ENCODE measurements at places on chromosomes 6 and 20.

GRCh38 chr20:57647933-57648785 is 27.9 kb upstream of the ZBP1 start:
- DNase-seq = no peak

DNA sequence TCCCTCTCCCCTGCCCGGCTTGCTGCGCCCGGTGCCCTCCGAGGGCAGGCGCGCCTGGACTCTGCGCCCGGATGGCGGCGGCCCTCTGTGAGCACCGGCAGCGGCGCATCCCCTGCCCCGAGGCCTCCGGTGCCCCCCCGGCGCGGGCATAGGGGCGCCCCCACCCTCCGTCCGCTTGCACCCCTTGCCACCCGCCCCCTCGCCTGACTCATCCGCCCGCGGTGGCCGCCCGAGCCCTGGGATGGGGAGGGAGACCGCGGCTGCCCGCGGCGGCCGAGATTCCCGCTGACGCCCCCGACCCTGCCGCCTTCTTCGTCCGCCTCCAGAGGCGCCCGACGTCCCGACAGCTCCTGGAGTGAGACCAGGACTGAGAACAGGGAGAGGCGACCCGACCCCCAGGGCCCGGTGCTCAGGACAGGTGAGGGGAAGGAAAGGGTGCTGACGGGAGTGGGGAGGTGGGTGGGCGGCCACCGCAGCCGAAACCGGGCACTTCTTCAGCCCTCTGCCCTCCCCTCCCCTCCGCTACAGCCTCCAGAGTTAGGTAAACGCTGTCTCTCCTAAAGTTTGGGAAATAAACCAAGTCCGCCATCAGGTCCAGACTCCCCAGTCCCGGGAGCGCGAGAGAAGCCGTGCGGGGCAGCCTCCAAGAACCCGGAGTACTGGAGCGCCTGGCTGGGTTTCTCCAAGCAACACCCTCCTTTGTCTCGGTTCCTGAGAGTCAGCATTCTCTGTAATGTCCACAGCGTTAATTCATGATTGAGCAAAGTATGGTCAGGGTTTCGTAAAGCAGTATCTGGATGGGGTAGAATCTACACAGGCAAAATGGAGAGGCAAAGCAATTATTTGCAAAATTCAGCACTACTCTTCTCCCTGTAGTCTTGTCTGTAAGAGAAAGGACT is 539 bp downstream of the TMEM200A start:
- DNase-seq = peak; percentile 55

GRCh38 chr6:154886016-154886415 is 109.1 kb upstream of the TIAM2 start:
- no peak for DNase-seq

DNA sequence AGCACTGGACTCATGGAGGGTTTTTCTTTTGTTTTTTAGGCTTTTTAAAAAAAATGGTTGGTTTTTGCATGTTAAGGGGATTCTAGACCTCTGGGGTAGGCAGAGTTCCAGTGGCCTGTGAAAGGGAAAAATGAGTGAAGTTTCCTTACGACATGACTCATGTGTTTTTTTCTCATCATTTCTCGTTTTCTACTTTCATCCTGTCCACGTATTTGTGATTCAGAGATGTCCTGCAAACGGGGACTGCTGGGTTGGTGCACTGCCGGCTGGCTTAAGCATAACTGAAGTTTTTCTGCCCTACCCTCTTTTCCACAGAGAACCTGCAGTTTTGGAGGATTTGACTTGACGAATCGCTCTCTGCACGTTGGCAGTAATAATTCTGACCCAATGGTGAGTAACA is 182.3 kb downstream of the SASH1 start:
- DNase-seq = peak; percentile 76

DNA sequence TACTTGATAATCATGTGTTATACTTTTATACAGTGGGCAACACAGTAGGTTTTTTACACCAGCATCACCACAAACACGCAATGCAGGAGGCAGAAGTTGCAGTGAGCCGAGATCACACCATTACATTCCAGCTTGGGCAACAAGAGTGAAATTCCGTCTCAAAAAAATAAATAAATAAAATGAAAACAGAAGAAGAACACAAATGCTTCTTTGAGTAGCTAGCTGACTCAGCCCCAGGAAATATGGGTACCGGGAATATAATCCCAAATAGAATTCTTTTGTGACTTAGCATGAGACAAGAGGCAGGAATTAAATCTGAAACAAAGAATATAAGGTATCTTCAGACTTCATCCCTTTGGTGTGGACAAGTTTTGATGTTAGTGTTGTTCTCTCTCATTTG is 164.2 kb upstream of the ATXN1 start:
- DNase-seq = no peak

GRCh38 chr6:126055449-126055848 is 69.1 kb downstream of the TRMT11 start:
- no peak for DNase-seq

GRCh38 chr20:46296526-46297250 is 11.6 kb downstream of the CDH22 start:
- DNase-seq = no peak

DNA sequence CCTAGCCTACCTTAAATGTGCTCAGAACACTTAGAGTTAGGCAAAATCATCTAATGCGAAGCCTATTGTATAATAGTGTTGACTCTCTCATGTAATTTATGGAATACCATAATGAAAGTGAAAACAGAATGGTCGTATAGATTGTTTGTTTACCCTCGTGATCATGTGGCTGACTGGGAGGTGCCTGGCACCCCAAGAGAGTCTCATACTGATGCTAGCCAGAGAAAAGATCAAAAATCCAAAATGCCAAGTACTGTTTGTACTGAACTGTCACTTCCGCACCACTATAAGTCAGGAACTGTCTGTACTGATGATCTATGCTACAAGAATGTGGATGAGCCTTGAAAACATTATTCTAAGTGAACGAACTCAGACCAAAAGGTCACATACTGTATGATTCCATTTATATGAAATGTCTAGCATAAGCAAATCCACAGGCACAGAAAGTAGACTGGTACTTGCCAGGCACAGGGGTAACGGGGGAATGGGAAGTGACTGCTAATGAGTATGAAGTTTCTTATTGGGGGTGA is 22.4 kb downstream of the ZMYND8 start:
- DNase-seq = peak; percentile 97

- peak; percentile 43 for DNase-seq
Measured at GRCh38 chr6:108518714-108519576, 41.8 kb upstream of the FOXO3 start.

DNA sequence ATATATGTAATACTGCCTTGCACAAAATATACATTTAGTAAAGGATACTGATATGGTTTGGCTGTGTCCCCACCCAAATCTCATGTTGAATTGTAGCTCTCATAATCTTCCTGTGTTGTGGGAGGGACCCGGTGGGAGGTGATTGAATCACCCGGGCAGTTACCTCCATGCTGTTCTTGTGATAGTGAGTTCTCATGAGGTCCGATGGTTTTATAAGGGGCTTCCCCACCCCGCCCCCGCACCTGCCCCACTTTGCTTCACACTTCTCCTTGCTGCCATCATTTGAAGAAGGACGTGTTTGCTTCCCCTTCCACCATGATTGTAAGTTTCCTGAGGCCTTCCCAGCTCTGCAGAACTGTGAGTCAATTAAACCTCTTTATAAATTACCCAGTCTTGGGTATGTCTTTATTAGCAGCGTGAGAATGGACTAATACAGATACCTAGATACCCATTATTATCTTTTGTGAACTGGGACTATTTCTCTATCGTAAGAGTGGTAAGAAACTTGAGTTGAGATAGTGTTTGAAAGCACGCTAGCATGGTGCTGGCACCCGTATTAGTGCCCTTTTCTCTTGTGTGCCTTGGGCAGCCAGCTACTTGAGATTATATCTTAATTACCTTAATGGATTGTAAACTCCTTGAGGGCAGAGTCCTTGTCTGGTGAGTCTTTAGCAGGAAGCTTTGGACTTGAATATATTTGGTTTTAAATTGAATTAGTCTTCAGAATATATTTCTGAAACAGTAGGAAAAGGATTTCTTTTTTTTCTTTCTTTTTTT is 25.6 kb downstream of the TOP1 start:
- DNase-seq = no peak

GRCh38 chr20:16576219-16576618 is 3.0 kb upstream of the KIF16B start:
- no peak for DNase-seq

DNA sequence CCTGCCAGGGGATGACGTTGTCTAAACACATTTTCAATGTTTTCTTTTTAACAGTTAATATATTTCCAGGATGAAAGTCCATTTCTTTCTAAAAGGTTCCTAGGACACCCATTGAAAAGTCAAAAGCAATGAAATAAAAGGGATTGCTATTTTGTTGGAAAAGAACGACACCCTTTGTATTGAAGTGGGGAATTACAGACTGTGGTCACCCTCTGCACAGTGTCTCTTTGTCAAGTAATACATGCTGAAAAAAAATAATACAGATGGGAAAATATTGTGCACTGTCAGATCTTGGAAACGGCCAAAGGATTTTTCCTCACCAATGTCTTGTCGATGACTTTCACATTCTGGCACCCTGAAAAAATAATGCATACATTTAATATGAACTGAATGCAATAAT is 56.9 kb downstream of the HAO1 start:
- no peak for DNase-seq

DNA sequence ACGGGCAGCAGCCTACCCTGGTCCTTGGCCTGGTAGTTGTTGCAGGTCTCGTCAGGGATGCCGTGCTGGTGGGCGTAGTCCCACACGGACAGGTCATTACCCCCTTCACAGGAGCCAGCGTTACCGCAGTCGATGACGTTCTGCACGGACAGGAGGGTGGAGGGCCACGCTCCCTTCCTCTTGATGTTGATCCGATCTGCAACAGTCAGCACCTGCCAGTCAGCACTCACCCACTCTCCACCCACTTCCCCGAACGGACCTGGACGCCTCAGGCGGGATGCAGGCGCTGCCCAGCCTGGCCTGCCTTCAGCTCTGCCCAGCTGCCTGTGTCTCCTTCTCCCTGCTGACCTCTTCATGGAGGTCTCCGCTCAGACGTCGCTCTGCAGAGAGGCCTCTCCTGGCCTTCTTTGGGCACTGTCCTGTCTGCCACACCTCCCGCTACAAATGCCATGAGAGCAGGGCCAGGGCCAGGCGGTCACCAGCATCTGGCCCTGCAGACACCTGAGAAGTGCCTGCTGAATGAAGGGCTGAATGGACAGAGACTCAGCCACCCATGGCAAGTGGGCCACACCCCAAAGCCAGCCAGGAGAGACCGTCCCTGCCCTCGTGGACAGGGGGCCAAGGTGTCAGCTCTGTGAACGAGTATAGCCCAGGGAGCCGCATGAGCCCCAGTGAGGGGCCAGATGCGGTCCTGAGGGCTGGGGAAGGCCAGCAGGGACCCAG is 5.4 kb downstream of the CTSZ start:
- DNase-seq = no peak

GRCh38 chr20:39829256-39829655 is 859.8 kb downstream of the MAFB start:
- DNase-seq = peak; percentile 35

GRCh38 chr20:3248167-3248992 is 9.4 kb upstream of the SLC4A11 start:
- peak; percentile 29 for DNase-seq

Measured in fibroblast of pulmonary artery (primary cell).